ENCODE measurements at places on chromosomes 6 and 20.

DNA sequence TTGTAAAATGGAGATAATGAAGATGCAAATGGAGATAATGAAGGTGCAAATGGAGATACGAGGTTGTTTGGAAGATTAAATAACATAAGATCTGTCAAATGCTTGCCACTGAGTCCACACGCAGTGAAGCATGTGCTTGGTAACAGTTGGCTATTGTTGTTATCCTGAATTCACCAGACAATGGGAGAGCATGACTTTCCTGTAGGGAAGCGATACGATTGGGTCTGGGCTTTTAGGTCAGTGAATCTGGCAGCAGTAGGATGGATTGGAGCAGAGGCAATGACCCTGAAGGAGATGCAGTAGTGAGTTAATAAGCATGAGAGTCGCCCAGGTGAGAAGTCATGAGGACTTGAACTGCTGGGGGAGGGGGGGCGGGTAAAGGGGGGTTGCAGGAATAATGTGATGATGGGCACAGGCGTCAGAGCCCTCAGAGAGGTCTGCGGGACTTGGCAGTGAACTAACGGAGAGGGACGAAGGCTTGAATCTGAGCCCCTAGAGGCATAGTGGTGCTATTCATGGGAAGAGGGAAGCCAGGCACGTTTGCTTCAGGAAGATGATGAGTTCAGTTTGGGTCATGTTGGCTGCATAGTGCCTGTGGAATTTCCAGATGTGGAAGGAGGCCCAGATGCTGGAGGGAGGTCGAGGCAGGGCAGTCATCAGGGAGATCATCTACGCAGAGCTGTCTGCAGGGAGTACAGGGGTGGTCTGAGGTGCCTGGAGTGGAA lies 55.4 kb downstream of the ZDHHC14 start:
- DNase-seq, result no peak

DNA sequence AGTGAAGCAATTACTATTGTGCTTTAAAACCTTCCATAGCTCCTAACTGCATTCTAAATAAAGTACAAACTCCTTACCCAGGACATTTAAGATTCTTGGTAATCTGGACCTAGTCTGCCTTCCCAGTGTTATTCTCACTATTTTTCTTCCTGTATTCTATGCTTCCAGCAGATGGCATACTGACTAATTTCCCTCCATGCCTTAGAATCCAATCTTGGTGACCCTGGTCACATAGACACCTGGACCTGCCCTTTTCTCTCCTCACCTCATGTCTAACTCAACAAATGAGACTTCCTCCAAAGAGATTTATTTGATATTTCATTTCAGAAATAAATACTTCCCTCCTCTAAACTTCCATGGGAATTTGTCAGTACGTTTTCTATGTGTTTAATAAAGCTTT lies 25.8 kb downstream of the ROS1 start:
- no peak for DNase-seq

DNA sequence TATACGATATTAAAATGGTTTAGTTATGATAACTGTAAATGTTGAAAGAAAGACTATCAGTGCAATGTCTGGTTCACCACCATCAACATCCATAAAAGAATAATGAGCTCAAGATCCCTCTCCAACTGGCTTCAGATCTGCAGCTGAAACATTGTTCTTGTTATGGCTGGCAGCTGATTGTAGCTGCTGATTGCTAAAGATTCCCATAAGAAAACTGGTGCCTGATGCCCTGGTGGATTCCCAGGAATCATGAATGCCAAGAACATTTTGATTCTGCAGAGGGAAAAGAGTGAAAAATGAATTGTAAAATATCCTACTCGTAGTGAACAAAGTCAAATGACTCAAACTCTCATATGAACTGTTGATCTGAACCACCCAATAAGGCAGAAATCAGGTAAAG lies 1160.2 kb downstream of the EPHA7 start:
- no peak for DNase-seq

DNA sequence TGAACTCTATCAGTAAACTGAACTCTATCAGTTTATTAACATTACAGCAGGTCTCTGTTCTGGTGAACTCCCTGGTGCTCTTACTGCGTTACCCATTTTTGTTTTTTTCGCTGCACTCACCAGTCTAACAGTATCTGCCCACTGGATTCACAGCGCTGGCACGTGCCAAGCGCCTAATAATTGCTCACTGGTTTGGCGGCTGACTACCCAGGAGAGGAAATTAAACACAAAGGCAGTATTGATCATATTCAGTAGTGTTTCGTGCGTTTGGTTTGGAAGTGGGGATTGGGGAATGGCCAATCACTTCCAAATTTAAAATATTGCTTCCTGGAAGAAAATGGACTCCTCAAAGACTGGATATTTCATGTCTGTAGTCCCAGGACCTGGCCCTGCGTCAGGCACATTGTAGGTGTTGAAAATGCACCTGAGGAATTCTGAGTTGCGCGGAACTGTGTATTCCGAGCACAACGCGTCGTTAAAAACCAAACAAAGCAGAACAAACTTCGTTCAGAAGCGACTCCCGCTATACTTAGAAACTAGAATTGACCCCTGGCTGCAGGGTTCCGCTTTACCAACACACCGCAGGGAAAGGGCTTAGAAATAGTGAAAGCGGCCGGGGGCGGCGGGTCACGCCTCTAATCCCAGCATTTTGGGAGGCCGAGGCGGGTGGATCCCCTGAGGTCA lies 1.1 kb upstream of the RPS12 start:
- peak; percentile 65 for DNase-seq

- DNase-seq, result peak; percentile 84
These were observed 46.6 kb upstream of the TFAP2C start for GRCh38 chr20:56582542-56582941.

DNA sequence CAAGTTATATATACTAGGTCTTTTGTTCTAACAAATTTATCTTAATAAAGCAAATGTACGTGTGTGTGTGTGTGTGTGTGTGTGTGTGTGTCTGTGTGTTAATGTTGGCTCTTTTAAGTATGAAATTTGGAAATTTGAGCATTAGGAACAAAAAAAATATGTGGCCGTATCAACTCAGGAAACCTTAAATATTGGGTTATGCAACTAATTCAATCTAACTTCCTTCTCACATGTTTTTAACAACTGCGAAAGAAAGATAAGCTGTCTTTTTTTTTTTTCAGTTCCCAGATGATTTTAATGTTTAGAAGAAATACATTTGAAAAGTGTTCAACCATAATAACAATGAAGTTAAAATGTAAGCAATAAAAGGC lies 616.4 kb upstream of the ARID1B start:
- no peak for DNase-seq

DNA sequence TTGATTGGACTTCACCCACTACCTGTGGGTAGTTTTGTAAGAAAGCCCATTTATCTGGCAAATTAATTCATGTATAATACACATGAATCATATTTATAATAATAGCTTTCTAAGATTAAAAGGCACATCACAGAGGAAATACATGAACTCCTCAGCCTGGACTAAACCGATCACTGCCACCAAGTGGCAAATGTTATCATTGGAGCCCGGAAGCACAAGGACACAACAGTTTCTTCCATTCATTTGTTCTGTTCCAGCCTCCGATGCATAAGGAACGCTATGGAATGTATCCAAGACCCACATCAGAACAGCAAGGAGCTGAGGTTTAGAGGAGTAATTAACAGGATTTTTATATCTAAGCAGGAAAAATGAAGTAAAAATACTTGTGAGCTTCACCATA lies 13.9 kb upstream of the IPCEF1 start:
- peak; percentile 59 for DNase-seq

DNA sequence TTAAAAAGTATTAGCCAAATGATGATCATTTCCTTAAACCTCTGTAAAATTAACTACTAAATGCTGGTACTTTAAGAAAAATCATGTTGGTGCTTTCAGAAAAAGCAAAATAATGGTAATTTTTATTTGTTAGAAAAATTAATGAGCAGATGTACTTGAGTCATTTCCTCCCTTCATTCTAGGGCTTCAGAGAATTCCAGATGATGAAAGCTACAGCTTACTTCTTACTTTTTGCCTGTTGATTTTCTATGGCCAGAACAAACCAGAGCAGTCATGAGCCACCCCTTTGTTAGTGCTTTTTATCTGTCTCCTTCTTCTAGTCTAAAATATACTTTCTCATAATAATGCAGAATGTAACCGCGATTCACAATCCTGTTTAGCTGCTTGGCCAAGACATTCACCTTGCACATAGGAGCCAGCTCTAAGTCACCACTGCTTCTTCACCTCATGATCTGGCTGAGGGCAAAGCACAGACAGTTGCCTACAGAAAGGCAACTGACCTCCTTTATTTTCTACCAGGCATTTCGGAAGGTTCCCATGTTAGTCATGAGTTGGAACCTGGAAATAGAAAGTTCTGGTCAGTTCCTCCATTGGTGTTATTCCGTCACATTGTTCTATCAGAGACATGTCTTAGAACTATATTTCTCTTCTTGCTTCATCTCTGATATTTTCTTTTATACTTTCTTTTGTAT lies 43.5 kb upstream of the TINAG start:
- no peak for DNase-seq

- DNase-seq, result no peak
These were observed 3.8 kb downstream of the ADRM1 start for GRCh38 chr20:62306414-62307187.

DNA sequence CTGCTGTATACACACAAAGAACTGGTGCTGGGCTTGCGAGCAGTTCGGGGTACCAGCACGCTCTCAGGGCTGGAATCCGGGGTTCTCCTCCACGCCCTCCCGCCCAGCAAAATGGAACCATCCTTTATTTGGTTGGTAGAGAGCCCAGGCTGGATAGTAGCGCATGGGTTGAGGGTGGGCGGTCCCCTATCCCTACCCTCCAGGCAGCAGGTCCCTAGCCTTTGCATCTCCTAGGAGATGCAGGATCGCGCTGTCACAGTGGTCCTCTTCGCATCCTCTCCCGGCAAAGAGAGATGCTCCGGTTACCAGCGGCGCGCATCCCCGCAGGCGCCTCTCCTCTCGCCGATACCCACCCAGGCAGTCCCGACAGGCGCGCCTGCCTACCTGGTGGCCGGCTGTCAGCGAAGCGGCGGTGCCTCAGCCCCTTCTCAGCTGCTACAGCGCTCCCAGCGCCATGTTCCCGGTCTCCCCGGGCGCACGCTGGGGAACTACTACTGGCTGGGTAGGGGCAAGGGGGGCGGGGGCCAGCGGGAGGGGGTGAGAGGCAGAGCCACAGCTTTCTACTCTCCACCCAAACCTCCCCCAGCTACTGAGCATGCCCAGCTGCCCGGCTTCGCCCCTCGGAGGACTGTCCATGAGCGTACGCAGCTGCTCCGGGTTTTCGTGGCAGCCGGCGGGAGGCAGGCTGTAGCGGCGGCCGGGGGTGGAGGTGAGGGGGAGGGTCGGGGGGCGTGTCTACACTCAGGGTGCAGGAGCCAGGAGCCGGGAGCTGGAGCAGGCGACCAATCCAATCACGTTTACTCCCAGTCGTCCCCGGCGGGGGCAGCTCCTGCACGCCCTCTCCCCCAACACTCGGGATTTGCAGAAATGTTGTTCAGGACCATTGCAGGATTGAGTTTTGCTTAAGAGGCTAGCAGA lies at the start of gene PAK5:
PAK5 (minus strand) TSS at position 699 of the 918 bp plus-strand sequence. CDS start 194,748 bp downstream, outside the sequence.
- no peak for DNase-seq

DNA sequence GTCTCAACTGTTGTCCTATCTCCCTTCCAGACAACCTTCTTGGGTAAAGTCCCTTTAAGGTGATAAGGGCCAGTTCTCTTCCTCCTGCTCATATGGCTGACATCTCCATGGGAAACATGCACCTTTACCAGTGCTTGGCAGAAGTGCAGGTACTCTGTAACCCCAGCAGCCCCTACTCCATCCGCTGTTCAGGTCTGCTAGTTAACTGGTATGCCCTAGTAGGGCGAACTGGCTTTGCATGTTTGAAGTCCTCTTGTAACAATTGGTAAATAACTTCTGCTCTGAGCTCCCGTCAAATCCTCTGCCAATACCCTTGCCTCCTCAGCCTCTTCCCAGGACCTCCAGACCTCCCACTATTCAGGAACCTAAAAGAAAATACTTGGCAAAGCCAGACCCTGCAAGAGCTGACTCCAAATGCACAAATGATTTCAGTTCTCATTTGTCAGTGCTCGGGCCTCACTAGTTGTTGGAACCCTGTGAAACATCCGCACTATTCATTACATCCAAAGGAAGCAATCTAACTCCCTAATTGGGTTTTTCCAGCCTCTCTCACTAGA lies 703.7 kb downstream of the MAFB start:
- no peak for DNase-seq

Measured in suppressor macrophage treated with lipopolysaccharide for 1 hour (primary cell).